ENCODE measurements at places on chromosomes 7 and 10. TPM values are rescaled to one million over a fixed set of nuclear protein-coding genes. Genes with fewer than 3 reads are reported as not detected.

- DNase-seq: no peak
Measured at GRCh38 chr10:75019370-75019769, 92.1 kb upstream of the SAMD8 start.

- no peak for DNase-seq
Measured at GRCh38 chr7:104007614-104008013, 18.2 kb upstream of the RELN start.

DNA sequence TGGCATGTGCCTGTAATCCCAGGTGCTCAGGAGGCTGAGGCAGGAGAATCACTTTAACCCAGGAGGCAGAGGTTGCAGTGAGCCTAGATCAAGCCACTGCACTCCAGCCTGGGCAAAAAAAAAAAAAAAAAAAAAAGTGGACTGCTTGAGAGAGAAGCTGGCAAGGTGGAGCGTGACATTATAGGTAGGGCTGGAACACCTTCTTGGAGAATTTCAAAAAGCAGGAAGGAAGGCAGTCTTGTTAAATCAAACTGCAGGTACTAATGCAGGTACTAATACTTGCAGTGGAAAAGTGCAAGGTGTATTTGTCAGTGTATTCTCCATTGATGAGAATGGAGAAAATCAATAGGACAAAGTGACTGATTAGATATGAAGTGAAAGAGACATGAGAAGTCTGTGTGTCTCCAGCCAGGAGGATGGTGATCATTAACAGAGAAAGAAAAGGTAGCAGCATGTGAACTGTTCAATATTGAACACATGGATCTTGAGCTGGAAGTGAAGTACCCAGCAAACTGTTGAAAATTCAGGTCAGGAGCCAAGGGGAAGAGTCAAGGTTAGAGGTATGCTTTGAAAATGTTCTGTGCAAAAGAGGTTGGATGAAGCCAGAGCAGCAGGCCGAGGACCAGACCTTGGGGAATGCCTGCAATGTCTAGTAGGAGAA is 12.6 kb upstream of the SLC16A12 start:
- DNase-seq: no peak

- no peak for DNase-seq
Measured at GRCh38 chr7:15104411-15105092, 202.0 kb upstream of the DGKB start.

- peak; percentile 95 for DNase-seq
Measured at GRCh38 chr10:73625884-73626752, 15.2 kb downstream of the MYOZ1 start.

The ATOH7 gene
- total RNA-seq: not detected

- DNase-seq: no peak
Measured at GRCh38 chr7:152402384-152403250, 33.2 kb downstream of the KMT2C start.

- no peak for DNase-seq
Measured at GRCh38 chr7:13742126-13742525, 247.3 kb downstream of the ETV1 start.

The ELOVL3 gene
- total RNA-seq: not detected

The FGFR2 gene
- 132 TPM for total RNA-seq

DNA sequence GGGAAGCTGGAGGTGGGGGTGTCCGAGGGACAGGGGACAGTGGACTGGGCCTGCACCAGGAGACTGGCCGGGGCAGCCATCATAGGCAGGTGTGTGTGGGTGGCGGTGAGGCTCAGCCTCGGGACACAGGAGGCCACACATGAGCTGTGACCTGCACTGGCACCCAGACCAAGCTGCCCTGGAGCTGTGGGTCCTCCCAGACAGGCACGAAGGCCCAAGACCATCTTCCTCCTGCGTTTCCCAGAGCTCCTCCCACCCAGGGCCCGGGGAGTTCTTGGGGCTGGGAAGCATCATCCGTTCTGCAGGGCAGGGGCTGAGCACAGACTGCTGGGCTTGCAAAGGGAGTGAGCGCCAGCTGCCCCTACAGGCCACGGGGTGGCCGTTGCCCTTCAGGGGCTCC is 87.4 kb downstream of the PDGFA start:
- no peak for DNase-seq

The ITPRID1 gene
- total RNA-seq: not detected

GRCh38 chr7:120190109-120190508 is 82.9 kb upstream of the KCND2 start:
- DNase-seq: no peak

DNA sequence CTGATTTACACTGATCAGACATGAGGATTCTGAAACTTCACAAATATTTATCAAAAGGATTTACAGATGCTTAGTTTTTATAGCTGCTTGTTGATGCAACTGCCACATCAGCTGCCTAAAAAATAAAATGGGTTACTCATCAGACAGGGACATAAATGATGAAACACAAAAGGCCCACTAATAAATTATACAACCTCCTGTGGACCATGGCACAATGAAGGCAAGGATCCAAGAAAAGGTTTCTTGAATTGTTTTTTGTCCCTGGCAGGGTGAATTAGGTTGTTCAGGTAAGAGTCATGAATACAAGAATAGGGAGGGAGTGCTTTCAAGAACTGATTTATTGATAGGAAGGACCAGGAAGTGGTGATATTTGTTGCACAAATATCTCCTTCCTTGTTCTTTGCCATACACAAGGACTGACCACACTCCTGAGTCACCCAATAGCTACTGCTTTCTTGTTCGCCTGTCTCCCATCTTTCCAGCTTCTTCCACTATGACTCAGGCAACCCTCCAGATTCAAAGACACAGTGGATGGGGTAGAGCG is 234.5 kb downstream of the AHR start:
- DNase-seq: no peak

The WNT8B gene
- not detected for total RNA-seq

DNA sequence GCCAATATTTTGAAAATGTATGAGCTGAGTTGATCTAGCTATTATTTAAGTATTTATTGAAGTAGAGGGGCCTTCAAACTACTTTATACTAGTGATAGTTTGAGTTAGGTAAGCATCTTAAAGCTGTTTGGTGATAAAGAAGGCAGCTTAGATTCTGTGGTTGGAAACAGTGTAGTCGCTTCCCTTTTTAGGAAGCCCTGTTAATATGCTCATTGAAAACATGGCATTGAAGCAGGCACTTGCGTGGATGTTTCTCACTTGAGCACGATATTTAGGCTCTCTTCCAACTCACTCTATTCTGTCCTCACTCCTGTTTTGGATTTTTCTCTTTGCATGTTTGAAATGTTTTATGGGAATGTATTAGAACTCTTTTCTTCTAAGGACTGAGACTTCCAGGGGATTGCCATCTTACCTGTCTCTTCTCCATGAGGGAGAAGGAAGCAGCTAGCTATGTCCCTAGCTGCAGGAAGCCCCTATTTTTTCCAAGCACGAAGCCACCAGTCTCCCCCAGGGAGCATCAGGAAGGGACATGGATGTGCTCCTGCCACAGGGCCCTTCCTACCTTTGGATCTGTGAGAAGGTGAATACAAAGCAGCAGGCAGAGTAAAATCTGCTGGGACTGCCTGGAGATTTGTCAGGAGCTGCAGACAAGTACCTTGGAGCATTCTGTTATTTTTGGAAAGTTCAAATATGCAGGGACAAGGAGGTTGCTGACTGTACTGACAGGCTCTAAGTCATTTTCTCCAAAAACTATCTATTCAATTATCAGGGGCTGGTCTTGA is 22.0 kb upstream of the BMPR1A start:
- DNase-seq: peak; percentile 53

DNA sequence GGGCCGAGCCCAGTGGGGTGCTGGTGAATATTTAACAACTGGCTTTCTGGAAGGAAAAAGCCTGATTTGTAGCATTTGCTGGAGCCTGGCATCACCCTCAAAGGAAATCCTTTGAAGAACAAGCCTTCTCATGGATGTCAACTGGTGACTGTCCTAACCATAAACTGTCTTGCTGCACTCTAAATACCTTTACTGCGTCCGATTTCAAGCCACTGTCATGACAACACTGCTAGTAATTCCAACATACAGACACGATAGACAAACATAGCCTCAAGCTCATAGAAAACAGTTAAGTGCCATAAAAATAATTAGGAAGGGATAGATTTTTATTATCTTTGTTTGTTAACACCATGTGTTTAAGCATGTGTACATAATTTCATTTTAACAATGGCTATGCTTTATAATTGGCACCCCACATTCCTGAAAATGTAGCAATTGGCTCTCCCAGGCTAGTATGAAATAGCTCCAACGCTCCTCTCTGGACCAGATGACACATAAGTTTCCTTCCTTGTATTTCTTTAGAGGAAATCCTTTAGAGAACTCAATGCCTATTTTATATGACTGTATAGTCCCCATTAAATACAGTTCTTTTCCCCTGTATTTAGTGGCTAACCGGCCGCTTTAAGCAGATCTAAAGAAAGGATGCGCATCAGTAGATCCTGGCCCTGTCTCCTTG is 273.4 kb downstream of the PRPF18 start:
- no peak for DNase-seq

- no peak for DNase-seq
Measured at GRCh38 chr7:45177801-45178200, 20.2 kb downstream of the RAMP3 start.

The MUC3A gene
- 0.22 TPM for total RNA-seq

The PODXL gene
- 125 TPM for total RNA-seq

GRCh38 chr7:7861211-7861633 is 107.4 kb upstream of the GLCCI1 start:
- DNase-seq: peak; percentile 8

DNA sequence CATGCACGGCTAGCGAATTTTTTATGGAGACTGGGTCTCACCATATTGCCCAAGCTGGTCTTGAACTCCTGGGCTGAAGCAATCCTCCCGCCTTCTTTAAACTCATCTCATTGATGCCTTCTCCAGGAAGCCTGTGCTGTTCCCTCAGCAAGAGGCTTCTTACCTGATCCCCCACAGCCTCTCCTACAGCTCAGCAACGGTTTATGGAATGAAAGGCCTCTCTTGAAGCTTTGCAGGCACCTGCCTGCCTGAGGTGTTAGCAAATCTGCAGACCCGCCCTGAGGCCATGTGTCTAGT is 468 bp upstream of the TRIM56 start:
- DNase-seq: no peak

DNA sequence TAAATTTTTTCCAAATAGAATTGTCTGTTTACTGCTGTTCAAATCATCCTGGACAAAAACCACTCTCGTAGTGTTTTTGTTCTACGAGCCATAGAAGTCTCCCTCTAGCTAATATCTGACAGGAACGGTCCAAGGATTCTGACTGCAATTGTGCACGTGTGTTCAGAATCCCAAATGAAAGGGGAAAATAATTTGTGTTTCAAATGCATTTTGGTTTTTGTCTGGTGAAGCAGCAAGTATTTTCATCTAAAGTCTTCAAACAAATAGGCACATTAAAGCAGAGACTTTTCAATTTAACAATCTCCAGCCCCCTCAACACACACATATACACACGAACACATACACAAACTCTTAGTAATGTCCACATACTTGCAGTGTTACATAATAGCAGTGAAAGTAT is 475 bp downstream of the NEUROD6 start:
- DNase-seq: no peak

DNA sequence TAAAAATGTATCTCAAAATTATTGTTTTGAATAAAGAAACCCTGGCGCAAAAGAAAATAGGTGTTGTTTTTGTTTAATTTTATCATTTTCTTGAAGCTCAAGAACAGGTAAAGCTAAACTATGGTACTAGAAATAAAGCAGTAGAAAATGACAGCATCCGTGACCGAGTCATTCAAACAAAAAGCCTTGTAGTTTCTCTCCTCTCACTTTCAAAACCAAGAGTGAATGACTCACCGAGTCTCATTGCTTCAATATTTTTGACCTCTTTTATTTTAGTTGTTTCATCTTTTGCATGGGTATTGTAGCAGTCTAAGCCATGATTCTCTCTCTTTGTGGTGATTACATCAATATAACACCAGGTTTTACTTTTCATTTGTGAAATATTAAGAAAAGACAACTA is 396.5 kb downstream of the POM121L12 start:
- DNase-seq: no peak

The FGFBP3 gene
- 2.6 TPM for total RNA-seq

DNA sequence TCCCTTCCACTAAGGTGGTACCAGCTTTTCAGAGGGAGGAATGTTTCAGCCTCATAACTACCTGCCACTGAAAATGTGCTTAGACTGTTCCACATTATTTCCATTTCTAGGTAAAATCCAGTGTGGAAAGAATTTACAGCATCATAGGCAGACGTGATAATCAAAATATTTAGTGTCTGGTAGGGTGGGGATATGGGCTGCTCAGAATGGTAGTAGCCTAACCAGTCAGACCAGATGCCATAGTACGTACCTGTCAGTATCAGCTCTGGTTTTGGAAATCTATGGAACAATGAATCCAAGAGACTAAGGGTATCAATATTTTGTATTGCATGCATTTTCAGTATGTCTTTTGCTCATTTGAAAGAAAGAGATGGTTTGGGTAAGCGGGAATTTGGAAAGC is 76.8 kb upstream of the APBB1IP start:
- DNase-seq: no peak

The AKR1D1 gene
- not detected for total RNA-seq

The SERPINE1 gene
- total RNA-seq: 4.7 TPM

DNA sequence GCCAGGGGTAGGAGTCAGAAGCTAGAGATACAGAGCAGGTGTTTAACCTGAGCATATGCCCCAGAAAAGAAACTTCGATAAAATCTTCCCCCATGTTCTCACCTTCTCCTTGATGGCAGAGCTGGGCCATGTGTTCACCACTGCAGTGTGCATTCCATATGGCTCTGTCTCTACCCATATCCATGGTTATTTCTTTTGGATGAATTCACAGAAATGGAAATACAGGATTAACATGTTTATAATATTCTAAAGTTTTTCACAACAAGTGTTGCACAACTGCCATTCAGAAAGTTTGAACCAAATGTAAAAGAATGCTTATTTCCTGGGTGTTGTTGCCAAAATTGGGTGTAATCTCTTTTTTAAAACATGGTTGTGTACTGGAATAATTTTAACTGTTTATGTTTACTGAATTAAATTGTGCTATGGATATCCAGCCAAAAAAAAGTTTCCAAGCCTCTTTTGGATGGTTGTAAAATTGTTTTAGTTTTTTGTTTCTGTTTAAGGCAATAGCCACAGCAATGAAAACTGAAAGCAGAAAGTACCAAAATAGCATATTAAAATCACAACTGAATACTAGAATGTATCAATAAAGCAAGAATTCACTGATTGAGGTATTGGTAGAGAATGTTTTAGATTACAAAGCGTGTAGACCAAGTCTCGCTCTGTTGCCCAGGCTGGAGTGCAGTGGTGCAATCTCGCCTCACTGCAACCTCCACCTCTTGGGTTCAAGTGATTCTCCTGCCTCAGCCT is 19.9 kb upstream of the CCNY start:
- no peak for DNase-seq

DNA sequence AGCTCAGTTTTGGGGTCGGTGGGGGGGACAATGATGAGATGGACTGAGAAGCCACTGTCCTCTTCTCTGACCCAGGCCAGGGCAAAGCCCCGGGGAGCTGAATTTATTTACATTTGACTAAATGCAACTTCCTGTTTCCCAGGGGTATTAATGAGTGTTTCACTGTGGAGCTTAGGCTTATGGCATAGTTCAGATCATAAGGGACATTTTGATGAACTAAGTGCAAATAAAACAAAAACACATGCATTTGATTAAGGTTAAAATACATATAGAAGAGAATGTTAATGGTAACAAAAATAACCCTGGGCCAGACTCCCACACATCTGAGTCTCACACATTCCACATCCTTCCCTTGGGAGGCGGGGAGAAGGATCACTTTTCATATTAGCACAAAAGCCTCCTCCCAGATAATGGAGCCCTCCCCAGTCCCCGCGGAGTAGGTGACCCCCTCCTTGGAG is 320.6 kb downstream of the FRMD4A start:
- DNase-seq: no peak

- no peak for DNase-seq
Measured at GRCh38 chr7:99557940-99558305, 519 bp upstream of the ZNF655 start.
